ENCODE measurements at places on chromosomes 4 and X.

DNA sequence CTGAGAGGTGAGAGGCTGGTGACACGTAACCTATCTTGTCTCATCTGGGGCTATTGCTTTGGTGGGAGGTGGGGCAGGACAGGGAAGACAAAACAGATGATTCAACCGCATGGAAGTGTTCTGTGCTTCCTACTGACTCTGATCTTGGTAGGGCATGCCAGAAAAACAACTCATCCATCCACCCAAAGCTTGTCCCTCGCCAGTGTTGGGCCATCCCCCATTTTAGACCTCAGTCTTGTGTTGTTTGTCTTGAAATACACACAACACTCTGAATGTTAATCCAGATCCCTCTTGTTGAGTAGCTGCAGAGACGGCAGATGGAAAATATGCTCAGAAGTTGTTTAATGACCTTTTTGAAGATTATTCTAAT is 377 bp downstream of the CHRNA9 start:
- no peak for DNase-seq

- no peak for DNase-seq
These were observed 10.0 kb upstream of the HS6ST2 start for GRCh38 chrX:132968296-132968949.

- no peak for DNase-seq
These were observed 117.9 kb upstream of the DCAF8L1 start for GRCh38 chrX:28099166-28099565.

DNA sequence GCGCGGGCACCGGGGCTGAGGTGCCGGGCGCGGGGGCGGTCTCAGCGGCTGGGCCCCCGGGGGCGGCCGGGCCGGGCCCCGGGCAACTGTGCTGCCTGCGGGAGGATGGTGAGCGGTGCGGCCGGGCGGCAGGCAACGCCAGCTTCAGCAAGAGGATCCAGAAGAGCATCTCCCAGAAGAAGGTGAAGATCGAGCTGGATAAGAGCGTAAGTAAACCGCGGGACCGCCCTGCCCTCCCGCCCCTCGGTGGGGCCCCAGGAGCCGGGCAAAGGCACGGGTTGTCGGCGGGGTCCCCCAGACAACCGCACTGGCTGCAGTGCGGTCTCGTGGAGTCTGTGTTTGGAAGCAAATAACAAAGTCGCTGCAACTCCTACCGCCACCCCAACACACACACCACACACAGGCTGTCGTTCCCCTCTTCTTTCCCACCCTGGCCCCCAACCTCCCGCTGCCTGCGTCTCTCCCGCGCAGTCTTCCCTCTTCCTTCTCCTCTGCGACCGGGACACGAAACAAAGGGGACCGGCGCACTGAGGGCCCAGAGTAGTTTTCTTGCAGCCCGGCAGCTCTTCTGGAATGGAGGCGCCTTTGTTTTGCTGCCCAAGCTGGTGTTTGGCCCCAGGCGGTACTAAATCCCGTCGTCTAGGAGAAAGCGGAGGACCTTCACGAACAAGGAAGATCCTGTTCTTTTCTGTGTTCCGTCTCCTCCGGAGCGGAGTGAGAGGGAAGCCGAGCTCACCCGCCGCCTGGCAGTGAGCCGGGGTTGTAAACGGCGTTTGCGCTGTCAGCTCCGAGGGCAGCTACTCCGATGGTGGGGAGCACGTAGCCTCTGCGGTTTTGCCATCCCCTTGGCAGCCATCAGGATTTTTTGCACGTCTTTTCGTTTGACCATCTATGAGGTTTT is 788 bp downstream of the SAP30 start:
- DNase-seq: peak; percentile 71

DNA sequence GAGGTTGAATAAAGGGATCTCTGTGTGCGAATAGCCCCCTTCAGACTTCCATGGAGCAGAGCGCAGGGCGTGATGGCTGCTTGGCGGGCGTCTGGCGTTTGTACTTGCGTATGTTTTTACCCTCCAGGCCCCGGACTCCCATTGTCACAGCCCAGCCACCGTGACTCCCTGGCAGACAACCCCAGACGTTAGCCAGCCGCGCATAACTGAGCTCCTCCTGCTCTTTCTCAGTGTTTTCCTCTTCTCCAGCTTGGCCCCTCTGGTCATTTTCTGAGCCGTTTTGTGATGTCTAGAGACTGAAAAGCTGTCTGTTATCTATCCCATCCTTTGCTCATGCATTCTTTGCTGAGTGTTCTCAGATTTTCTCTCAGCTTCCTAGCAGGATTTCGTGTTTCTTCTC is 54.3 kb downstream of the IGFBP7 start:
- no peak for DNase-seq

GRCh38 chr4:145870155-145871020 is 68.2 kb downstream of the ZNF827 start:
- DNase-seq: no peak

GRCh38 chr4:73161527-73162185 is 92.1 kb upstream of the COX18 start:
- no peak for DNase-seq

- no peak for DNase-seq
These were observed 12.7 kb upstream of the CD40LG start for GRCh38 chrX:136635235-136635634.

DNA sequence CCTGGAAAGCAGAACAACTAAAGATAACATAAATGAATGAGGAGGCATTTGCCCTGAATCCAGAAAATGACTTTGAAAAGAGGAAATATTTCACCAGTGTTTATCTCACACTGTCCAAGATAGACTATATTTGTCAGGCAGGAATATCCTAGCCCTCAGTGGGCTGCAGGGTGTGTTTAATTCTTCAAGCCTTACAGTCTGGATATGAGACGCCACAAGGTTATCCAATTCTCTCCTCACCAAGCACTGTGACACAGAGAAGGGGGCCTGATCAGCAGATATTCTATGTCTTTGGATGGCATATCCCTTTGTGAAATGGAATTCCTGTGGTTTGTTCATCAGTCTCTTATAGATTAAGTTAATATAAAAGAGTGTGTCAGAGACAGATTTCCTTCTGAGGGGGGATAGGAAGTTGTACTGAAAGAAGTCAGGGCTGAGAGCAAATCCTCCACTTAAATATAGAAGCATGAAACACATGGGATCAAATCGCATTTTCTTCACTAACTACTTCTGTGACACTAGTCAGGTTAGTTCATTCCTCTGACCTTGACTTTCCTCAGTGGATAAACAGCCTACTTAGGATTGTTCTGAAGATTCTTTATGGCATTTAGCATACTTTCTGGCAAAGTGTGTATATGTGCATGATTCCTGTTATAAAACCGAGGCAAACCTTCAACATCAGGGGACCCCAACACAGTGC is 6.8 kb upstream of the G3BP2 start:
- DNase-seq: no peak

DNA sequence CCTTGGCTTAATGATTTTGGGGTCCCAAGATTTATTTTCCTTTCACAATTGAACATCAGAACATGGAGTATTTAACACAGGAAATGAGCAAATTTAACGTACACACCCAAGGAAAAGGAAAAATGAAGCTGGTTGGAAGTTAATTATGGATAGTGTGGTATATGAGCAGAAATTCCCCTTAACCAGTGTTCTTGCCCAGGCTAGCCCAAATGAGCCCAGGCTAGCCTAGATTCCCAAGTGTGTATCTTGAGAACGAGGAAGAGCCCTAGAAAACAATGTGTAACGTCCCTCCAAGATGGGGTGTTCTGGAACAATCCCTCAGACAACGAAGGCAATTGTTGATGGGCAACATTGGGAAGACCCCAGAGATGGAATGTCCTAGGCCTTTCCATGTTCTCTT is 33.7 kb downstream of the XG start:
- DNase-seq: no peak

DNA sequence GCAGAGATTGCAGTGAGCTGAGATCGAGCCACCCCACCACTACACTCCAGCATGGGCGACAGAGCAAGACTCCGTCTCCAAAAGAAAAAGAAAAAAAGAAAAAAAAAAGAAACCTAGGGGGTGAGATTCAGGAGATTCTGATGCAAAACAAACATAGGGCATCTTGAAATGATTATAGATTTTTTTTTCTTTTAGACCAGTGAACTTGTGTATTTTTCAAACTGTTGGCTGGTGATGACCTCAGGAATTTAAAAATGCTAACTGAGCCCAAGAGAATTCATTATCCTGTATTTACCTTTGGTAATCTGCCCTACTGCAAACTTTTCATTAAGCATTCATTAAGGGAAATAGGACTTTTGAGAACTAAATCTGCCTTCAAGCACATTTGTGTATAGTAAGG is 20.6 kb downstream of the ATP10D start:
- no peak for DNase-seq

GRCh38 chr4:88623097-88623496 is 30.8 kb downstream of the HERC3 start:
- DNase-seq: peak; percentile 83

Measured in suppressor macrophage treated with lipopolysaccharide for 4 hours (primary cell).